ENCODE measurements at places on chromosomes 7 and 10.

DNA sequence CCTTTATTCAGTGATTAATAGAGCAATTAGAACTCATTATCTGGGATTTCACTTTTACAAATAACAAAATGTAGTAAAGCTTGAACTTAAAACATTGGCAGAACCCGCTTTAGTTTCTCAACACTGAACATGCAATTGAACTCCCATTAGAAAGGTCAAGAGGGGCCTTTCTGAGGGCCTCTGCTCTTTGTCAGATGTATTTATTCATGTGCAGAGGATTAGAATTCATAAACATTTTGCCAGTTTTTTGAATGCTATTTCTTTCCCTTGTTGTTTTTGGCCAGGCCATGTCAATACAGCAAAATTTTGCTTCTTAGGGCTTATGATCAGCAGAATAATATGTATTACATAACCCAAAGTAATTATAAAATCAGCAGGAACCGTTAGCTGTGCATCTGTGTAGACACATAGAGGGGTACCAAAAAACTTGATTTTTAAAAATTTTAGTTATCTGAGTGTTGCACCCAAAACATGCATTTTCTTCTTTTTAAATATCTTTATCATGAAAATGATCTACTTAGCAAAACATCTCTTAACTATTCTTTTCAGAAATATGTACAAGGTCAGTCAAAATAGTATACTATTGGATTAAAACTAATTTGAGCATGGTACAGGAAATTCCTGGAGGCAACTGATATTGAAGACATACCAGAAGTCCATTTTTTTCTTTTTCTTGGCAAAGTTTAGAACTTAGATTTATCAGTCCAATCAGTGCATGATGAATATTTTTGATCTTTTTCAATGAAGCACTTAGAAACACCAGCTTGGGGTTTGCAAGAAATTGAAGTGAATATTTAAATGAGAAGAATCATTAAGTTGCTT is 177.5 kb downstream of the TWIST1 start:
- DNase-seq: no peak

DNA sequence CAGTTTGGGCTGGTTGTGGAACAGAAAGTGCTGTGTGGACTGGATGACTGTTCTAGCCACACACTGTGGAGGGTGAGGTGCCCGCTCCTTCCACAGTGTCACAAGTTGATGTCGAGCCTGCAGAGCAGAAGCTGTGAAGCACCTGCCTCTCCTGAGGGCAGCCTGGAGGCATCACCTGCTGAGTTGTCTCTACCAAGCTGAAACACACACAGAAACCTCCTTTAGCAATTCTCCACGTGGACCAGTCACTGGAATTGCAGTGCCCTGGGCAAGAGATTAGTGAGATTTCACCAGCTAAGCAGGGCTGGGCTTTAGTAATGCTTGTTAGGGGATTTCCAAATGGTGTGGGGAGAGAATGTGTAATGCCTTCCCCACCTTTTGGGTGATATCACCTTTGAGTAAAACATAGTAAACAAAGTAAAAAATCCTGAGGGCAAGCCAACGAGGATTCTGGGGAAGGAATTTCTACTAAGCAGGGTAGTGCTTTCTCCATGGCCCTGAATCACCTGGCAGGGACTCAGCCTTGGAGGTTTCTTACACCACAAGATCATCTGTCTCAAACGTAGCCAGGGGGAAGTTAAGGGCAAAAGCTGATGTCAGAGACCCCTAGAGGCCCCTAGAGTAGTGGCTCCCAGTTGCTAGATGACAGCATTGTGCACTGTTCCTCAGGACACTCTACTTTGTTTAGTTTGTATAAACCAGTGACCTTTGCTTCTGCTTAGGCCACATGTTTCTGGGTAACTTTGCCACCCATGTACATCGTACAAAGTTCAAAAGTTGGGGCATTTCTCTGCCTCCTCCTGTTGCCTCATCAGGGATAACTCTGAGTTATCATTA is 233.1 kb upstream of the IGFBP3 start:
- DNase-seq: no peak

- no peak for DNase-seq
These were observed 329.2 kb upstream of the ZMIZ1 start for GRCh38 chr10:78739444-78740053.

DNA sequence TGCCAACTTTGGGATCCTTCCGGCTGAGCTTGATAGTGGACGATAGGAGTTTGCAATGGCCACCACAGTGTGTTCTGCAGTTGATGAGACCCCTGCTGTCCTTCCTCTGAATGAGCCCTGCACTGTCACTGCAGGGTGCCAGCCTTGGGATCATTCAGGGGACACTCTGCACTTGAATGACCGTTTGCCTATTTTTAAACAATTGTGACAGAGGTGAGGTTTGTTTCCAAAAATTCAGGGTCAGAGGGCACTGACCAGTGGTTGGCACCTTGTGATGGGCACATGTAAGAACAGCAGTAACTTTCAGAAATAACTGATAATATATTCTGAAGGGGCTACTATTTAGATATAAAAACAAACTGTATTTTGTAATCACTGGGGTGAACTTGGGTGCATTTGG is 48.5 kb upstream of the ADARB2 start:
- no peak for DNase-seq

DNA sequence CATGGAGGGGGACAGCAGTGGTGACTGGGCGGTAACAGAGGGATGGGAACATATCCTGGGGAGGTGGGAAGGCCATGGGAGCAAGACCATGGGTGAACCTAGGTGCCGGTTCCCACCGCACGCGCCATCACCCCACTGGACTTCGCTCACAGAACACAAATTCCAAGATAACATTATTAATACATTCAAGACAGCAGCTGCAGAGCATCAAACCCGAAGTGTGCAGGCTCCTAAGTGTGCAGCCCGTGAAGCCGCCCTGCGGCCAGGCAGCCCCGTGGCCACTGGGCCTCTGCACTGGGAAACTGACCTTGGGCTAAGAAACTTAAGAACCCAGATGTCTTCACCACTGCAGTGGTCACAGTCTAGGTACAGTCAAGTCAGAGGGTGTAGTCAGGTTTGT is 42.8 kb upstream of the ZRANB1 start:
- no peak for DNase-seq

- no peak for DNase-seq
These were observed 79.1 kb upstream of the NME8 start for GRCh38 chr7:37769291-37769690.

DNA sequence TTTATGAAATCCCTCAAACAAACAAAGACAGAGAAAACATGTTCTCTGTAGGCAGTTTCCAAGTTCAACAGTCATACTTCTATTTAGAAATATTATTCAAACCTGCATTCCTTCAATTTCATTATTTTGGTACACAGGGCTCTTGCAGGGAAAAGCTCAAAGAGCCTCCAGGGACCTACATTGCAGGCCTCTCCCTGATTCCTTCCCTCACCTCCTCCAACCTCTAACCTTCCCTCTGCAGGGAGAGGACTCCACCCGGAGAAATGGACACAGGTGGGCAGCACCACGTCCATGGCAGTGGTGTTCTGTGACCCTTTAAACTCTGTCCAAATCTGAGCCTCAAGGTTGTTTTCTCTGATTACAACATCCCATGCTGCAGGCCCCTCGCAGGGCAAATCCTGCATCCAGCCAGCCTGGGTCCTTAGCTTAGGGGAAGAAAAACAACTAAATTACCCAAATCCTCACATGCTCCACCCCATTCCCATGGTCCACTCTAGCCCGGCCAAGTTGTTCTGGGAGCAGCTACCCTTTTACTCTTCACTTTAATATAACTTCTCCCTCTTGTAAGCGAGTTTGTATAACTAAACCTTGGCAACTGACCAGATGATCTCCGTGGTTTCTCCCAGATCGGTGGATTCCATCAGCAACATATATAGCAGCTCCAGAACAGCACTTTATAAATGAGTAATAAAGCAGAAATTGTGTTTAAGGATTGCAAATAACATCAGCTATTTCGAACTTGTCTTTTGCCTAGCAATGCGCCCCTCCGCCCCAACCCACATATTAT is 129.8 kb downstream of the CUBN start:
- no peak for DNase-seq

GRCh38 chr7:35650751-35651150 is 44.2 kb downstream of the HERPUD2 start:
- no peak for DNase-seq

DNA sequence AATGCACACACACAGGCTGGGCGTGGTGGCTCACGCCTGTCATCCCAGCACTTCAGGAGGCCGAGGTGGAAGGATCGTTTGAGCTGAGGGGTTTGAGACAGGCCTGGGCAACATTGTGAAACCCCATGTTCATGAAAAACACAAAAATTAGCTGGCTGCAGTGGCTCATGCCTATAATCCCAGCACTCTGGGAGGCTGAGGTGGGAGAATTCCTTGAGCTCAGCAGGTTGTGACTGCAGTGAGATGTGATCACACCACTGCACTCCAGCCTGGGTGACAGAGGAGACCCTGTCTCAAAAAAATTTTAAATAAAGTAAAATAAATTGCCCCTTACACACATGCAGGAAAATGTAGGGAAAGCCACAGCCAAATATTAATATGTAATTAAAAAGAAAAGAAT is 44.1 kb downstream of the RNF32 start:
- DNase-seq: no peak

DNA sequence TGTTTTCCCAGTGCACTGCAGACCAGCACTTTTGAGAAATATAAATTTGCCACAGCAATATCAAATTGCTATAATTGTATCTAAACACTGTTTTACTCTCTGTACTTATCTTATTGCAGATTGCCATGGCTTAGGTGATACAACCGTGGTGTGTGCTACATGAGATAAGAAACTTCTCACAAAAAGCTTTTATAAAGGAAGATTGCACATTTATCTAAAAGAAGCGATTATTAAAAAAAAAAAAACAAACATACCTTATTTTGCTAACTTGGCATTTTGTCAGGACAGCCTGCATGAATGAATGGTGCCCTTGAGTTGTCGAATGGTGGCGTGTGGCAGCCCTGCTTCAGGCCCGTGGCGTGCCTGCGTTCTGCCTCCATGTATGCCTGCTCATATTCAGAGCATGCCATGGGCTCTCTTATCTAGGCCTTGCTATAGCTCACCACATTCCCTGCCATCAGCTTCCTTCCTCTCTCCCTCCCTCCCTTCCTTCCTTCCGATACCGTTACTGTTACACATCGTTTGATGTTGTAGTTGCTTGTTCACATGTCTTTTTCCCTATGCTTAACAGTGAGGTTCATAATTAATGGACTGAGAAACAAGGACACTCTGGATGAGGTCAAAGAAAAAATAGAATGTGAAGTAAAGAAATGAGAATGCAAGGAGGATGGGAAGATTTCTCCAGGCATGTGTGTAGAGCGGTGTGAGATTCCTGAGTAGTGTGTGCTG is 34.9 kb downstream of the PRKAR2B start:
- DNase-seq: no peak

- no peak for DNase-seq
These were observed 136.3 kb downstream of the KCNMA1 start for GRCh38 chr10:77501152-77501845.

DNA sequence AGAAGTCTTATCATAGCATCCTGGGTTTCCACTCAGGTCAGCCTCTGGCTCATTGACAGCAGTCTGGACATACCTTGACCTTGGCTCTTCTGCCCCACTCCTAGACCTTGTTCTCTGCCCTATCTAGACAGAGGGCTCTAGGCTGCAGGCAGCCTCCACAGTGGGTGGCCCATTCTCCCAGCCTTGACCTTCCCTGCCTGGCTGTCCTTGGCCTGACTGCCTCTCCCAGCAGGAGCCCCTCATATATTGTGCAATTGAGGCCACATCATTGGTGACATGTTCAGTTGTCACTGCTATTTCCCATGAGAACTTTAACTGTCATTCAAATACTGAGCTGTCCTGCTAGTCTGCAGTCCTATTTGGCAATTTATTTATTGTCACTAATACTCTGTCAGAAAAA is 503.4 kb downstream of the PLXNA4 start:
- DNase-seq: no peak

DNA sequence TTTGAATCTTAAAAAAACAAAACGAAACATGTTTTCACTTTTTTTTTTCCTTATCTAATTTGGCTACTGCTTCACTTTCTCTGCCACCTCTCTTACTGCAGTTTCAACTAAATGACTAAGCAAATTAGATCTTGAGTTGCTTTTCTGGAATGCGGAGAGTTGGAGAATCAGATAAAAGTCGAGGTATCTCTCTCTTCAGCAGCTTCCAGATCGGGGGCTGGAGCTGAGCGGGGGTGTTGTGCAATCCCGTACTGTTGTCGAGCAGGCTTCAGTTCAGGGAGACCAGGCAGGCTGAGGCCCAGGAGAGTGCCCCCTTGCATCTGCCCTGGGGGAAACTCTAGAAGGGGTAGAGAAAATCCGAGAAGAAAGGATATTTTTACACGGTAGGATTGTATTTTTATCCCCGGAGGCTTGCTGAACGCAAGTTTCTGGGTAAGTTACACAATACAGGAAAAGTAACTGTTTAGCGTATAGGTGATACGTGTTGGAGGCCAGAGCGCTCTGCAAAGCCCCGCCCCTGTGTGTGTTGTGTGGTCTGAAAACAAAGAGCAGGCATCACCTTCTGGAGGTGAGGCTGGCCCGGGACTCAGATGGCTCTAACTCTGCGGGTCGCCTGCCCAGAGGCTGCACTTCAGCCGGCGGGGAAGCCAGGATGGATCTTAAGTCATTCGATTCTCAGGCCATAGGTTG is 116.6 kb downstream of the KLF6 start:
- peak; percentile 46 for DNase-seq

DNA sequence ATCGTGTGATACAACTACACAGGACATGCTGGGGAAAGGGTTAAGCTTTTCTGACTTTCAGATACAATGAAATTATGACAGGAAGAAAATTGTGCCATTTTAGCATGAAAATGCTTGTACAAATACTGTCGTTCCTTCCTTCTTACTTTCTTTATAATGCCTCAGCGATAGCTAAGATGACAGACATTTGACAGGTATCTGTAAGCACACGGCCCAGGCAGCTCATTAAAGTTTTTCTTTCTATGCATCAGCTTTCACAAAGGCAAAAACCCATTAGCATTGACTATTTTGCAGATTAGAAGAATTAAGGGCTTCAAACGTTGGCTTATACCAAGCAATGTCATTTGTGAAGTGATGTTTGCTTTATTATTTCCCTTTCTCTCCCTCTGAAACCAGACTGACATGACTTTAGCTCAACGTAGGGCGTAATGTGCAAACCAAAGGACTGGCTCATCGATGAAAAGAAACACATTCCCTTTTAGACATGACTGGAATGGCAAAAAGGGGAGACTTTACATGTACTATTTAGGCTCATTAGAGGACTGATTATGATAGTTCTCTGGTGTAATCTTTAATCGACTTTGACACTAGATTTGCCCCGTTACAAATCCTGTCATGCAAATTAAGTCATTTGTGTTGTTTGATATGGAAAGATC is 258.4 kb upstream of the SP8 start:
- DNase-seq: no peak

DNA sequence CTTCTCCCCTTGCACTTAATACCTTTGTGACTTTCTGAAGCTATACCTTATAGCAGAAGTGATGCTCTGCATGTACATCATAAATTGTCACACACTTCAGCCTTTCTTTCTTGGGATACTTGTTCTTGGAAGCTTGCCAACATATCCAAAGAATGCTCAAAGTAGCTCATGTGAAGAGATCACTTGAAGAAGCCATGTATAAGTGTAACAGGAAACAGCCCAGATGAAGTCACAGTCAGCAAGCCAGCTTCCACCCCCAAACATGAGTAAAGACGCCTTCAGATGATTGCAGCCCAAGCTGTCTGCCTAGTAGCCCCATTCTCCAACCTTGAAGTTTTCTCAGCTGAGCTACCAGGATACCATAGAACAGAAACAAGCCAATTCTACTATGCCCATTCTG is 50.9 kb downstream of the DGKB start:
- DNase-seq: no peak

GRCh38 chr7:150719436-150719835 is 3.0 kb downstream of the GIMAP1 start:
- no peak for DNase-seq

GRCh38 chr10:12177642-12178041 is 18.0 kb downstream of the NUDT5 start:
- DNase-seq: no peak

GRCh38 chr10:122264436-122264835 is 6.7 kb upstream of the BTBD16 start:
- DNase-seq: no peak

All from T-helper 17 cell (primary cell).